ENCODE measurements at places on chromosomes 3 and 15. TPM values are rescaled to one million over a fixed set of nuclear protein-coding genes. Genes with fewer than 3 reads are reported as not detected.

CTXN2 gene
- not detected for total RNA-seq

GATA2 gene
- total RNA-seq: 2.3 TPM

MKRN3 gene
- 3.8 TPM for total RNA-seq

DNAH1 gene
- 6.6 TPM for total RNA-seq

PPP4R2 gene
- 119 TPM for total RNA-seq

ADGRG7 gene
- not detected for total RNA-seq

ITIH1 gene
- 0.15 TPM for total RNA-seq

ACY1 gene
- 58.1 TPM for total RNA-seq
